ENCODE measurements at places on chromosomes 7 and 10. TPM values are rescaled to one million over a fixed set of nuclear protein-coding genes. Genes with fewer than 3 reads are reported as not detected.

LGI1 gene
- 3.4 TPM for polyA plus RNA-seq

DYDC2 gene
- polyA plus RNA-seq = 0.42 TPM

SLC13A1 gene
- 1.7 TPM for polyA plus RNA-seq

FGFR2 gene
- polyA plus RNA-seq = 23.6 TPM

OR9A2 gene
- not detected for polyA plus RNA-seq

CFTR gene
- 53.1 TPM for polyA plus RNA-seq

ANKRD26 gene
- polyA plus RNA-seq = 8.7 TPM

CNNM1 gene
- polyA plus RNA-seq = 0.79 TPM

LMTK2 gene
- 19.4 TPM for polyA plus RNA-seq

RSBN1L gene
- polyA plus RNA-seq = 17.2 TPM

TEX36 gene
- polyA plus RNA-seq = 0.07 TPM

TCF7L2 gene
- 48.2 TPM for polyA plus RNA-seq

EVX1 gene
- not detected for polyA plus RNA-seq

TUBAL3 gene
- polyA plus RNA-seq = 33.9 TPM

FOXI2 gene
- not detected for polyA plus RNA-seq

TRPV5 gene
- polyA plus RNA-seq = 0.73 TPM

CPXM2 gene
- 63.9 TPM for polyA plus RNA-seq

Data from large intestine (tissue), 12 donors.